ENCODE measurements at places on chromosomes 5 and 9.

DNA sequence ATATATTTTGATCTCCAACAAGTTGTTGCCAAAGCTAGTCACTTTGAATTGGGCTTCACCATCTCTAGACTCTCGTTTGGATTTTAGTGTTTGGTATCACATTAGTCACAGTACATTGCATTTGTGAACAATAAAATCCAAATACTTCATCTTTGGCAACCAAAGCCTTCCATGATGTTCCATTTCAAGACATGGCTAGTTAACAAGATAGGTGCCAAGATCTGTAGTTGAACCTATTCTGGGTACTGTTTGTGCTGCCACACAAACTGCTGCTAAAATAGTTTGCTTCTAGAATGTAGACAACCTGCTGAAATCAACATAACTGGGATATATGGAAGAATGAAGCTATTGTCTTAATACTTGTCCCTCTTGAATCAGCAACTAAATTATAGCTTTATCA lies 207.5 kb downstream of the LRRC70 start:
- DNase-seq: no peak

DNA sequence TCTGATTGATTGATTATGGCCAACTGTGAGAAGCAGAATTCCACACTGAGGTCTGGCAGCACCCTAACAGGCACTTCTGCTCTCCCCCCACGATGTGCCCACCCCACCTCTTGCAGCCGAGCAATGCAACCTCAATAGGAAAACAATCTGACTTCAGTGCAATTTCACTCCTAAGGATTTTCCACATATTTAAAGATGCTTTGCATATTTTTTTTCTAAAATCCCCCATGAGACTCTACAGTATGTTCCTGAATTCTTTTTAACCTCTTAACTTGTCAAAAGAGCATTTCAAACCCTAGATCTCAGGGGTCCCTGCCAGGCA lies 243.1 kb downstream of the AUH start:
- no peak for DNase-seq

DNA sequence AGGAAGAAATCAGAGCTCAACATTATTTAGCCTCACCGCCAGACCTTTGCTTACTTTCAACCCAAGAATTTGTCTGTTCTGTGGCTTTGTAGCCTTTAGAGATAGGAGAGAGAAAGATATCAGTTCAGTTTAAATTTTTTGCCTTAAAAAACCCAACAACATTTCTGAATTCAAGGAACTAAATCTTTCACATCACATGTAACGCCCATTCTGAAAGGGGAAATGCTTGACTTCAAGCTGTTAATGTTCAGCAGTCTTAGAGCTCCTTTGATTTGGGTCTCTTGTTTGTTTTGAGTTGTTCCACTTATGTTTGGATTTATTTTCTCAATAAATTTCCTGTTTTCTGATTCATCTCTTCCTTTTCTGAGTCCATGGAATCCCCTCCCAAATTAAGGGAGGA lies 294.5 kb downstream of the ARHGAP26 start:
- no peak for DNase-seq

- no peak for DNase-seq
Observed at GRCh38 chr9:72537671-72538070, 16.3 kb downstream of the TMC1 start.

- DNase-seq: no peak
Observed at GRCh38 chr5:179127136-179128040, 67.2 kb downstream of the ZNF354C start.

- no peak for DNase-seq
Observed at GRCh38 chr5:85143138-85143537, 758.5 kb upstream of the EDIL3 start.

DNA sequence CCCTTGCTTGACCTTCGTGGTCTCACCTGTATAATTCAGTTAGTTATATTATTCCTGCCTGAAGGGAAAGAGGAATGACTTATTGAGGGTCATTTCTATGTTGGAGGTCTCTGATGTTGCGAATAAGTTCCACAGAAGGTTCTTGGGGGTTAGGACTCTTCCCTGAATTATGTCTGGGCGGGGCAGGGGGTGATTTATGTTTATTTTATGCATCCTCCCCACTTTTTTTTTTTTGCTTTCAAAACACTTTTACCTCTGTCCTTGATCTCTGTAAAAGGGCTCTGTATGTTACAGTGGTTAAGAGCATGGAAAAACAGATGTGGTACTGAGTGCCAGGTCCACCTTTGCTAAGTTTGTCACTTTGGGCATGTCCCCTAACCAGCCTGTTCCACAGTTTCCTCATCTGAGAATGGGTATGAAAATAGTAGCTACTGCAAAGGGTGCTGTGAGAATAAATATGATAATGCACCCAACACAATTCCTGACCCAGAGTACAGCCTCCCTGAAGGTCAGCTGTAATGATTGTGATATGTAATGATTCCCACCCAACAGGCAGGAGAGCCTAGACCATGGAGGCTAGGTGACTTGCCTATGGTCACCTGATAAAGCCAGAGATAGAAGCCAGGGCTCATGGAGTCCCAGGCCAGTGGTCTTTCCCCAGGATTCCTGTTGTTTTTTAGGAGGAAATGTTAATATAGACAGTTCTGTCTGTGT lies 54.8 kb downstream of the SLC22A5 start:
- DNase-seq: no peak
